CD4-positive, alpha-beta memory T cell (primary cell): ENCODE measurements at places on chromosomes 7 and 10. TPM values are rescaled to one million over a fixed set of nuclear protein-coding genes. Genes with fewer than 3 reads are reported as not detected.

Gene KMT2E
- polyA plus RNA-seq = 109 TPM

Gene TMEM229A
- polyA plus RNA-seq = not detected

GRCh38 chr10:129056734-129057689, 410.0 kb upstream of the MGMT start:
- H3K27ac ChIP-seq = no peak overlapping the region
- H3K36me3 ChIP-seq = no peaks in the 10 kb centered on the region
- peak overlapping the region; percentile 8 for H3K4me3 ChIP-seq
- peaks cover 34% of the 10 kb centered on the region for H3K4me1 ChIP-seq
- H3K27me3 ChIP-seq = no peaks in the 10 kb centered on the region

DNA sequence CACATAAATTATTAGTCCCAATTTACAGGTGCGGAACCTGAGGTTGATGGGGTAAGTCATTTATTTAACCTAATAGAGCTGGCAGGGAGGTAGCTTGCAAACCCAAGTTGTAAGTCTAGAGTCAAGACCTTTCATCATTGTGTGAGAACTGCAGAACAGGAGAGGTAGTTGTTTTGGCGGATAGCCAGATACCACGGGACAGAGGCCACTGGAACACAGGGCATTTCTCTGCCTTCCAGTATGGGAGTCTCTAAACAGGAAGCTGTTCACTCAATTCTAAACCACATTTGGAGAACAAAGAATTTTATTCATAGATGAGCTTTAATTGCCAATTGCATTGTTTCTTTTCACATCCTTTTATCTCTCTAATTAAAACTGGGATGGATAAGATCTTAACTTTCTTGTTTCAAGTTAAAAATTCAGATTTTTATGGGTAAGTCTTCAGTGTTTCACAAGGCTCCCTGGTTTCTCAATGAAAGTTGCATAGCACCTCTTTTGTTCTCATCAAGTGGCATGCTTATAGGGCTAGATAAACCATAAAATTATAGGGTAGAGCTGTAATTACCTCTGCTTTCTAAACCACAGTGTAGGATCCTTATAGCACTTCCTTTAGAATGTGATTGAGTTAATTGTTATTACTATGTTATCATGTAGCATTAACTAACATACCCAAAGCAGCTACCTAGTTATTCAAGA, 489.0 kb downstream of the GATA3 start:
- no peak overlapping the region for H3K27ac ChIP-seq
- no peaks in the 10 kb centered on the region for H3K27me3 ChIP-seq
- H3K36me3 ChIP-seq = no peaks in the 10 kb centered on the region
- H3K4me1 ChIP-seq = peaks cover 7% of the 10 kb centered on the region
- no peak overlapping the region for H3K4me3 ChIP-seq

- no peaks in the 10 kb centered on the region for H3K4me1 ChIP-seq
- H3K27me3 ChIP-seq = no peaks in the 10 kb centered on the region
- H3K36me3 ChIP-seq = no peaks in the 10 kb centered on the region
- H3K4me3 ChIP-seq = no peak overlapping the region
These were observed 196.9 kb downstream of the ZNF716 start for GRCh38 chr7:57646901-57647246.

- peaks cover 30% of the 10 kb centered on the region for H3K27me3 ChIP-seq
- H3K36me3 ChIP-seq = no peaks in the 10 kb centered on the region
- no peak overlapping the region for H3K27ac ChIP-seq
- no peaks in the 10 kb centered on the region for H3K4me1 ChIP-seq
- DNase-seq = no peak
These were observed 9.4 kb downstream of the NXPH1 start for GRCh38 chr7:8442814-8443304.

GRCh38 chr7:86942995-86943394, 116.5 kb downstream of the ELAPOR2 start:
- H3K27ac ChIP-seq = no peak overlapping the region
- no peaks in the 10 kb centered on the region for H3K4me1 ChIP-seq
- H3K4me3 ChIP-seq = no peak overlapping the region
- H3K27me3 ChIP-seq = no peaks in the 10 kb centered on the region
- DNase-seq = no peak

Gene HOXA4
- not detected for polyA plus RNA-seq

- no peak overlapping the region for H3K27ac ChIP-seq
- H3K36me3 ChIP-seq = peaks cover 22% of the 10 kb centered on the region
- no peaks in the 10 kb centered on the region for H3K27me3 ChIP-seq
- no peak for DNase-seq
These were observed 116.3 kb upstream of the DIP2C start for GRCh38 chr10:805620-806305.

DNA sequence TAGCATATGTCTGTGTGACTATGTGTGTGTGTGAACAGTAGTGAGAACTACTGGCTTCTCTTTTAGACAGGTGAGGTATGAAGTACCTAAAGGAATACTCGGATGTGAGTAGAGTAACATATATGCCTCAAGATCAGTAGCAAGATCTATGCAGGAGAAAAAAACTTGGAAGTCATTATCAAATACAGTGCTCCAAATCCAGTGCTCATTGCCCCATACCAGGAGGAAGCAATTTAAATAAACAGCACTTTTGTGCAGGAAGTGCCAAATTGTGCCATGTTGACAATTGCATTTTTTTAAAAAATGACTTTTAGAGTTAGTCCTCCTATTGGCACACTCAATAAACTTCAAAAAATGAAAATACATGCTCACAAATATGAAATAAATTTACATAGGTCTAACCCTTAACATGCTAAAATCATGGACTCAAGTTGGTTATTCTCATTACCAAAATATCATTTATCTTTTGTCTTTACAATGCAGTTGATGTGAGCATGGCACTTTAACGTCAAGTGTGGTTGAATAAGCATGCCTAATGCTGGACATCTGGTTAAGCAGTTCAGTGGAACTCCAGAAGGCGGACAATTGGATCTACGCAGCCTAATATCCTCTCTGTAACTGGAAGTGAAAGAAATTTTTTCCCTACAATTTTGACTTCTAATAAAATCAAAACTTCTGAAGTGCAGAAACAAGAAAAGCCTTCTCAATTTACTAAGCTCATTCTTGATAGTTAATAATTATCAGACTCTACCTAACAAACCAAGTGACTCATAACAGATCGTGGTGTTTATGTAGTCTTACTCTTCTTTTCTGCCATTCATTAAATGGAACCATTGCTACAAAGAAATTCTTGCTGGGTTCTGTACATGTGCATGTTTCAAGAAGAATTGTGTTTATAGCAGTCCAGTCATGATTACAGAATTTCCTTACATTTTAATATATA, 195.2 kb downstream of the MDFIC start:
- DNase-seq = no peak
- peaks cover 2% of the 10 kb centered on the region for H3K4me1 ChIP-seq
- H3K36me3 ChIP-seq = no peaks in the 10 kb centered on the region
- no peak overlapping the region for H3K4me3 ChIP-seq

- no peak for DNase-seq
- no peak overlapping the region for H3K27ac ChIP-seq
- no peaks in the 10 kb centered on the region for H3K36me3 ChIP-seq
- no peaks in the 10 kb centered on the region for H3K4me1 ChIP-seq
These were observed 11.6 kb downstream of the ABCA13 start for GRCh38 chr7:48182718-48183369.

Gene PAX2
- polyA plus RNA-seq = not detected

GRCh38 chr10:114957122-114957521, 19.1 kb downstream of the TRUB1 start:
- H3K27me3 ChIP-seq = no peaks in the 10 kb centered on the region
- peaks cover 8% of the 10 kb centered on the region for H3K36me3 ChIP-seq
- DNase-seq = no peak
- H3K4me3 ChIP-seq = no peak overlapping the region

GRCh38 chr10:60722623-60723022, 55.7 kb upstream of the CDK1 start:
- no peaks in the 10 kb centered on the region for H3K27me3 ChIP-seq
- no peak overlapping the region for H3K4me3 ChIP-seq
- DNase-seq = no peak

DNA sequence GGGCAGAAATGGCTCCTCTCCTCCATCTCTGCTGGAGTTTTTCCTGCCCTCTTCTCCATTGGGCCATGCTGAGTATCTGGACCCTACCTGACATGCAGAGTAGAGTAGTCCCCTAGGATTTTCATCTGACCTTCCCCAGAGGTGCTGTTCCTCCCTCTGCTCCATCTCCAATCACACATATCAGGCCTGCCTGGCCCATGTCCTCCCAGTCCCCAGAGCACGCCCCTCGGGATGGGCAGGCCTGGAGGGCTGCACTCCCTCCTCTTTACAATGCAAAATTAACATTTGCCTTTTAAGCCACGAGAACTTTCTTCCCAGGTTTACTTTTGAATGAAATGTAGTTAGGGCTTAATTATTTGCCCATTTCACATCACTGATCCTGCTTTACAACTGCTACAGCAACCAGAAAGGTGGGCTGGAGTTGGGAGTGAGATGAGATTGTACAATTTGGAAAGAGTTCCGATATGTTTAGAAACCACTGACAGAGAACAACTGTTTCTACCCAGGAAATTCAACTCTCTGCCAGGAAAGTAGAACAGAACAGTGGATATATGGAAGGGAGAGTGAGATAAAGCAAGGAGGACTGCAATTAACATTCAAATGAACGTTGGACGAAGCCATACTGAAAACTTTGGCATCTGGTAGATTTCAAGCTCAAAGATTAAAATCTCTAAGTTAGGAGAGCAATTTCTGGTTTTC, 184.0 kb upstream of the HABP2 start:
- no peaks in the 10 kb centered on the region for H3K4me1 ChIP-seq
- no peaks in the 10 kb centered on the region for H3K36me3 ChIP-seq
- no peak overlapping the region for H3K4me3 ChIP-seq
- no peaks in the 10 kb centered on the region for H3K27me3 ChIP-seq
- no peak overlapping the region for H3K27ac ChIP-seq

- no peak overlapping the region for H3K4me3 ChIP-seq
- H3K27me3 ChIP-seq = no peaks in the 10 kb centered on the region
- no peaks in the 10 kb centered on the region for H3K36me3 ChIP-seq
- peak; percentile 52 for DNase-seq
- H3K27ac ChIP-seq = no peak overlapping the region
These were observed 274.6 kb upstream of the KLF6 start for GRCh38 chr10:4059471-4060138.

DNA sequence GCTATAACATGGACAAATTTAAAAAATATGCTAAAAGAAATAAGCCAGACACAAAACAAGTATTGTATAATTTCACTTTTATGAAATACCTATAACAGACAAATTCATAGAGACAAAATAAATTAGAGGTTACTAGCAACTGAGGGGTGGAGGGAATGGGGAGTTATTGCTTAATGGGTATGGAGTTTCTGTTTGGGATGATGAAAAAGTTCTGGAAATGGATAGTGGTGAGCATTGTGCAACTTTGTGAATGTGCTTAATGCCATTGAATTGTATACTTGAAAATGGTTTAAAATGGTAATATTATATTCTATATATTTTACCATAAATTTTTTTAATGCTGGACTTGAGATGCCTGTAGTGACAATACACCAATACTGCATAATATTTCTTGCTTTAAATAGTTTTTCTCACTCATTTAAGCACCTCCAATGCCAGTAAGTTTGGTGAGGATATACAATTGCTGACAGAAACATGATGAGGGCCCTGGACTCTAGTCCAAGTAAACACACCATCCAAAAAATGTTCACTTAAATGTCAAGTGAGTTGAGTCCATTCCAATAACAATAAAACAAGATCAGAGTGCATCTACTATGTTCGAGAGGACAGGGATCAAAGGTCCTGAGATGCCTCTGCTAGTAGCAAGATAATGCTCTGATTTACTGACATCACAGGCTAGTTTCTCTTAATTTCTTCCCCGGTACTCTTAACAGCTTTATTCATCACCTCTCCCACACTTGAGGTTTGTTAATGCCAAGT, 71.9 kb downstream of the NT5C2 start:
- H3K4me3 ChIP-seq = no peak overlapping the region
- no peak overlapping the region for H3K27ac ChIP-seq
- H3K36me3 ChIP-seq = no peaks in the 10 kb centered on the region
- no peak for DNase-seq

Gene LIPF
- polyA plus RNA-seq = not detected

- H3K4me1 ChIP-seq = peaks cover 97% of the 10 kb centered on the region
- H3K4me3 ChIP-seq = no peak overlapping the region
- peaks cover 15% of the 10 kb centered on the region for H3K36me3 ChIP-seq
- peak overlapping the region; percentile 54 for H3K27ac ChIP-seq
- no peak for DNase-seq
- H3K27me3 ChIP-seq = no peaks in the 10 kb centered on the region
These were observed 67.6 kb downstream of the FAM53B start for GRCh38 chr10:124676416-124677062.

DNA sequence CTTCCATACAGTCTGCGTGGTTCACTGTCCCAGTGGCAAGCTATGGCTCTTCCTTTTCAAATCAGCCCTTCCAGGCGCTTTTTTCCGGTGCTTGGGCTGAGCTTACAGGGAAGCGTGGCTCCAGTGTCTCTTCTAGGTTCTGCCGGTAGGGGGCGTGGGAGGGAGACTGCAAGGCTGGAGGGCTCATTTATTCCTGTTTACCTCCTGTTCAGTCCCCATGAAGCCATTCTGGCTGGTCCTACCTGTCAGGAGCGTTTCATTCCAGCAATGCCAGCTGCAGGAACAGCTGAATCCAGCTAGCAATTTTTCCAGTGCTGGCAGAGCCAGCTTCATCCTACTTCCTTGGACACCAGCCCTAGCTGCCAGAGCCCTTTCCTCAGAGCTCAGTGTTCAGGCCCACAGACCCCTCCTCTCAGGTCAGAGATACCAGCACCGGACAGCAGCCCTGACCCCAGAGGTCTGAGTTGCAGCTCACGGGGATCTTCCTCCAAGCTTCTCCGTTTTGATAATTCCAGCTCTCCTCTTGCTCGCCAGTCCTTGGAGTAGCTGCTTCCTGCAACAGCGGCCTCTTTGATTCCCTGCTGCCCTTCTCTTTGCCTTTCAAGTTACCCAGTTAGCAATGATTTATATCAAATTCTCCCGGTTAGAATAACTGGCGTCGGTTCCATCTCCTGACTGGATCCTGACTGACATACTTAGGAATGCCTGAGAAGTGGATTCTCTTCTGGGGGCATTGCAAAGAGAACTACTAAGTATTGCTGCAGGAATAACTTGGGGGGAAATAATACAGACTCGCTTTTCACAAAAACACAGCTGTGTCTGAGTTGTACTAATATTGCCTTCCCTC, 129.8 kb downstream of the FRMD4A start:
- H3K27me3 ChIP-seq = no peaks in the 10 kb centered on the region
- H3K4me1 ChIP-seq = no peaks in the 10 kb centered on the region
- H3K36me3 ChIP-seq = no peaks in the 10 kb centered on the region
- no peak overlapping the region for H3K27ac ChIP-seq
- H3K4me3 ChIP-seq = no peak overlapping the region

- no peak overlapping the region for H3K4me3 ChIP-seq
- H3K36me3 ChIP-seq = no peaks in the 10 kb centered on the region
- H3K27me3 ChIP-seq = no peaks in the 10 kb centered on the region
- no peak overlapping the region for H3K27ac ChIP-seq
These were observed 132.8 kb upstream of the MGMT start for GRCh38 chr10:129334266-129334665.

Gene SPDYE16
- 0.21 TPM for polyA plus RNA-seq

Gene SPDYE1
- polyA plus RNA-seq = 0.49 TPM

- no peak for DNase-seq
- H3K36me3 ChIP-seq = no peaks in the 10 kb centered on the region
- H3K27ac ChIP-seq = no peak overlapping the region
These were observed 47.1 kb upstream of the TMEM72 start for GRCh38 chr10:44864051-44864450.

Gene UNCX
- not detected for polyA plus RNA-seq
